ENCODE measurements at places on chromosomes 12 and 14. TPM values are rescaled to one million over a fixed set of nuclear protein-coding genes. Genes with fewer than 3 reads are reported as not detected.

The ITGA5 gene
- total RNA-seq = 75.8 TPM

The TCL1B gene
- total RNA-seq = not detected

DNA sequence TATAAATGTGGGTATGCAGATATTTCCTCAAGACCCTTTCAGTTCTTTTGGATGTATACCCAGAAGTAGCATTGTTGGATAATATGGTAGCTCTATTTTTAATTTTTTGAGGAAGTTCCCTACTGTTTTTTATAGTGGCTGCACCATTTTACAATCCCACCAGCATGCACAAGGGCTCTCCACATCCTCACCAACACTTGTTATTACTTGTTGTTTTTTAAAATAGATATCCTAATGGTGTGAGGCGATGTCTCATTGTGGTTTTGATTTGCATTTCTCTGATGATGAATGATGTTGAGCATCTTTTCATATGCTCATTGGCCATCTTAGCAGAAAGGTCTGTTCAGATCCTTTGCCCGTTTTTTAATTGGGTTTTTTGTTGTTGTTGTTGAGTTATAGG is 47.1 kb downstream of the DIP2B start:
- DNase-seq = no peak

DNA sequence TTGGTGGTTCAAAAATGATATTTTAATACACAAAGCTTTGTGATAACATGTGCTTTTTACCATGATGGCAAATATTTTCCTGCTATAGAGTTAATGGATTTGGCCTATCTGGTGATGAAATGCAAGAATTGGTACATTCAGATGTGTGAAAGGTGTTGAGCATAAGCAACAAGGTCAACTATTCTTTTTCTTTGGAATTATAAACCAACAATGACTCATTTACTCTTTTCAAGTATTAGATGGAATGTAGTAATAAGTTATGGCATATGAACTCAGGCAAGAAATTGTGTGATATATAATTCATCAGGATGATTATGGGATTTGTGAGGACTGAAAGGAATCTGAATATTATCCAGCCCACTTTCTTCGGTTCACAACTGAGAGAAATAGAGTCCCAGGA is 471.4 kb downstream of the ETNK1 start:
- DNase-seq = no peak

DNA sequence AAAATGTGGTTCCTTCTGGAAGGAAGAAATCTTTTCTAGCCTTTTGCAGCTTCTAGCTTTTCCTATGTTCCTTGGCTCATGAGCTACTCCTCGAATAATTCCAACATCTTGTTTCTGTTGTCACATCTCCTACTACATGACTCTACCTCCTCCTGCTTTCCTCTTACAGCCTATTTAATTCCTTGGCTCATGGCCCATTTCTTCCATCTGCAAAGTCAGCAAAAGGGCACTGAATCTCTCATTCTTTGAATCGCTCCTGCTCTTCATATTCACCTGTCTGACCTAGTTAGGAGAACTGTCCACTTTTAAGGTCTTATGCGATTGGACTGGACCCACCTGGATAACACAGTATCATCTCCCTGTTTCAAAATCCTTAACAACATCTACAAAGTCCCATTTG is 15.8 kb downstream of the PRKD1 start:
- DNase-seq = no peak

- DNase-seq = no peak
Measured at GRCh38 chr12:68878283-68878682, 54.7 kb downstream of the CPM start.

DNA sequence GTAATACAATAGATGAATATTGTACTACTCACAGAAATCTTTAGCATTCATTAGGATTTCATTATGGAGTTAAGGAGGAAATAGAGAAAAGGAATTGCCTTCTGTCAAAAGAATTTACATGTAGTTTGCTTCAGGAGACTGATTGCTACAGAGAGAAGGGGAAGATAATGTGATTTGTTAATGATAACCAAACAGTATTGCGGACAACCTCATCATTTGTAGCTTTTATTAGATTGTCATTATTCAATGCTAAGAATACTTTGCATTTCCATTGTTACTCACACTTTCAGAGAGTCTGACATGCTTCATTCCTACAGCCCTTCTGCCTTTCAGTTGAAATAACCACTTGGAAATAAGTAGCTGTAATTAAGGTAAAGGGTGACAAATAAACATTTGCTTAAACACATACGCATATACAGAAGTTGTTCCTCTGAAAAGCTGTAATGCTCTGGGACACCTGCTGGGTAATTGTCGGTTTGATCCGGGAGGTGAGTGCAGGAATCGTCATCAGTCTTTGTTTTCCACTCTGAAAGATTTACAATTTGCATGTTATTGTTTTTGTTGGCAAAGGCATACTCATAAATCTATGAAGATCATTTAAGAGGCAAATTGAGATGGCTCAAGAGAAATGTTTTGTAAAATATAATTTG is 600.2 kb downstream of the TRHDE start:
- no peak for DNase-seq

DNA sequence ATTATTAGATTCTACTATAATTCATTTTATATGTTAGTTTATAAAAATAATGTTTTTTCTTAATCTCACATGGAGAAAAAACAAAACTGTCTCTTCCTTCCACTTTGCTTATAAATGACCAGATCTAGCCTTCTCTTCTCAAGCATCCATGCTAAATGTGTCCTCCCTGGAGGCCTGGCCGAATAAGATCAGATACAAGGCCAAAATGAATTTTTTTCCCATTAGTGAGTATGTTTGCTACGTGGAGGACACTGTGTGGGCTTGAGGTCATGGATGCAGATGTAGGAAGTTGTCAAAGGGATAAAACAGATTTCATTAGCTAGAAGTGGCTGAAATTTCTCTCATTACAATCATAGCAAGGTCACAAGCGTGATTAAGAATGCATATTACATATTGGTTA is 1244.9 kb upstream of the SEL1L start:
- DNase-seq = no peak

DNA sequence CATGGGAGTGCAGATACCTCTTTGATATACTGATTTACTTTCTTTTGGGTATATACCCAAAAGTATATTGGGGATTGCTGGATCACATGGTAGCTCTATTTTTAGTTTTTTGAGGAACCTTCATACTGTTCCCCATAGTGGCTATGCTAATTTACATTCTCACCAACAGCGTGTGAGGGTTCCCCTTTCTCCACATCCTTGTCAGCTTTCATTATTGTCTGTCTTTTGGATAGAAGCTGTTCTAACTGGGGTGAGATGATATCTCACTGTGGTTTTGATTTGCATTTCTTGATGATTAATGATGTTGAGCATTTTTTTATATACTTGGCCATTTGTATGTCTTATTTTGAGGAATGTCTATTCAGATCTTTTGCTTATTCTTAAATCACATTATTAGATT is 44.1 kb upstream of the JDP2 start:
- DNase-seq = no peak

Data from Panc1 (cell line).